ENCODE measurements at places on chromosomes 5 and 9. TPM values are rescaled to one million over a fixed set of nuclear protein-coding genes. Genes with fewer than 3 reads are reported as not detected.

Gene ANKRD34B
- total RNA-seq: not detected

Gene MSX2
- total RNA-seq: 2.0 TPM

Gene GLDC
- not detected for total RNA-seq

Gene ATOX1
- total RNA-seq: 60.4 TPM

Gene NIM1K
- total RNA-seq: 0.19 TPM

Gene TAF11L10
- not detected for total RNA-seq

Gene CAPSL
- total RNA-seq: not detected

Gene PAPPA
- total RNA-seq: 3.1 TPM
